ENCODE measurements at places on chromosomes 7 and 10.

- DNase-seq = no peak
Measured at GRCh38 chr7:77831953-77832352, 33.4 kb downstream of the PHTF2 start.

GRCh38 chr10:11439523-11440053, 171.9 kb downstream of the USP6NL start:
- DNase-seq = no peak

DNA sequence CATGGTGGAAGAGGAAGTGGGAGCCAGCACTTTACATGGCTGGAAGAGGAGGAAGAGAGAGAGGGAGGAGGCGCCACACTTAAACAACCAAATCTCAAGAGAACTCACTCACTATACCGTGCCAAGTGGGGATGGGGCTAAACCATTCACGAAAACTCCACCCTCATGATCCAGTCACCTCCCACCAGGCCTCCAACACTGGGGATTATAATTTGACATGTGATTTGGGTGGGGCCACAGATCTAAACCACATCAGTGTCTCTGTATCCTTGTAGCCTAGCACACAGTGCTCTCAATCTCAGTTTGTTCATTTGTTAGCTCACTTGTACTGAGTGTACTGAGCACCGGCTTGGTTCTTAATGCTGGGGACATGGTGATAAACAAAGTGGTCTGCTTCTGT, 228.3 kb downstream of the BUB3 start:
- no peak for DNase-seq

DNA sequence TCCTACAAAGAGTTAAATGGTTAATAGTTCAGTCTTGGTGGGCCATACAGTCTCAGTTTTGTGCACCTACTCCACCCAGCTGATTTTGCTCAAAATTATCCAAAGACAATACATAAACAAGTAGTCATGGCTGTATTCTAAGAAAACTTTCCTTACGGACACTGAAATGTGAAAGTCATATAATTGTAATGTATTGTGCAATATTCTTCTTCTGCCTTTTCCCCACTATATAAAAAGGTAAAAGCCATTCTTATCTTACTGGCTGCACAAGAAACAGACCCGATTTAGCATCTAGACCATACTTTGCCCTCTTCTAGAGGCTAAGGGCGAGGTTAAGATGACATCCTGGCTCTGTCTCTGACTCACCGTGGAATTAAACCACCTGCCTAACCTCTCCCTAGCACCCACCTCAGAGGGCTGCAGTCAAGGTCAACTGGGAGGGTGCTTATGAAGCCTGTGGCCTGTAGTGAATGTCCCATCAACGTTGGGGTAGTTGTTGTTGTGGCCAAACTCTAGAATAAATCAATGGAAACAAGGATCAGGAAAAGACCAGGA, 63.8 kb upstream of the DOCK1 start:
- DNase-seq = no peak

GRCh38 chr10:24467136-24467535, 256.6 kb downstream of the ARHGAP21 start:
- DNase-seq = no peak
